ENCODE measurements at places on chromosomes 2 and 18.
A peak's percentile ranks its signal among the peaks of the same experiment; 100 is the strongest.

- peak; percentile 11 for DNase-seq
These were observed 120.0 kb upstream of the FHL2 start for GRCh38 chr2:105518897-105519296.

- DNase-seq, result no peak
These were observed 59.6 kb downstream of the ATOH8 start for GRCh38 chr2:85813211-85813981.

- DNase-seq, result peak; percentile 46
These were observed 20.3 kb downstream of the NPC1 start for GRCh38 chr18:23565916-23566547.

DNA sequence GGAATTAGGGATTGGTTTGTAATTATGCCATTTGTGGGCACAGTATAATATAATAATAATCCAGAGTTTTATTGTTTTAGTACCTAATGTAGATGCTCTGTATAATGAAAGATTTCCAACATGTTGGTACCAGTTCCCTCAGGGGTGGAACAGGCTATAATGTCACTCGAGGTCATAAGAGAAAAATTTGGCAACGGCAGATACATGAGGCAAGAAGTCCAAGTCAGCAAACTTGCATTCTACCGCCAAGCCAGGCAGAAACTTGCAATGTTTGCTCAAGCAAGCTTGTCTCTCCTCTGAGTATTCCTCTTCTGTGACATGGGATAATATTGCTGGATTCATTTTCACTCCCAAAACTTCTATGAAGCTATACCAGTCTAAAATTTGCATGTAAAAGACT, 520.0 kb upstream of the SALL3 start:
- no peak for DNase-seq

DNA sequence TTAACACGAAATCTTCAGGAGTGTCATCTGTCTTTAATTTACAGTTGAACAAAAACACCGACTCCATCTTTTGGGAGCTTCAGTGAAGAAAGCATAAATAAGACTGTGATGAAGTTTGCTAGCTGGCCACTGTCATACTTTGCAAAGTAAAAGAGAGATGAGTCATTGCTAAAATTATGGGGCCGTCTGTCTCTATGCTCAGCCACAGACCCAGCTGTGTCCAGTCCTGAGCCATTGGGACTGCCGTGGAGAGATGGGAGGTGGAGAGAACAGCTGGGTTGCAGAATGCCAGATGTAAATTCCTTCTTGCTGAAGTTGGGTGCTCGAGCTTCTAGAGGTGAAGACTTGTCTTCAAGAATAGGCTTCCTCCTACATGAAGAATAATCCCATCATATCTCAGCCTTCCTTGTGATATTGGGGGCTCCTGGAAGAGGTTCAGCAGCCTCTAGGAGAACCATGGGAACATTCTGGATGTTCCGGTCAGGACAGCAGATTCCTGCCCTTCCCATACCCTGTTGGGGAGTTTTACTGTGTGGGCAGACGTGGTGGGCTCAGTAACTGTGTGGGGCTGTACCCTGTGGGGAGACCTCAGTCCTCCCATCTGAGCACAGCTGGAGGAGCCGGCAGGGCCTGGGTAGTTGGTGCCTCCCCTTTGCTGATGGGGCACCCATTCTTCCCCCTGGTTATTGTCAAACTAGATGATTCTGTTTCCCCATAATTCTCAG, 71.1 kb downstream of the LDLRAD4 start:
- DNase-seq, result no peak

DNA sequence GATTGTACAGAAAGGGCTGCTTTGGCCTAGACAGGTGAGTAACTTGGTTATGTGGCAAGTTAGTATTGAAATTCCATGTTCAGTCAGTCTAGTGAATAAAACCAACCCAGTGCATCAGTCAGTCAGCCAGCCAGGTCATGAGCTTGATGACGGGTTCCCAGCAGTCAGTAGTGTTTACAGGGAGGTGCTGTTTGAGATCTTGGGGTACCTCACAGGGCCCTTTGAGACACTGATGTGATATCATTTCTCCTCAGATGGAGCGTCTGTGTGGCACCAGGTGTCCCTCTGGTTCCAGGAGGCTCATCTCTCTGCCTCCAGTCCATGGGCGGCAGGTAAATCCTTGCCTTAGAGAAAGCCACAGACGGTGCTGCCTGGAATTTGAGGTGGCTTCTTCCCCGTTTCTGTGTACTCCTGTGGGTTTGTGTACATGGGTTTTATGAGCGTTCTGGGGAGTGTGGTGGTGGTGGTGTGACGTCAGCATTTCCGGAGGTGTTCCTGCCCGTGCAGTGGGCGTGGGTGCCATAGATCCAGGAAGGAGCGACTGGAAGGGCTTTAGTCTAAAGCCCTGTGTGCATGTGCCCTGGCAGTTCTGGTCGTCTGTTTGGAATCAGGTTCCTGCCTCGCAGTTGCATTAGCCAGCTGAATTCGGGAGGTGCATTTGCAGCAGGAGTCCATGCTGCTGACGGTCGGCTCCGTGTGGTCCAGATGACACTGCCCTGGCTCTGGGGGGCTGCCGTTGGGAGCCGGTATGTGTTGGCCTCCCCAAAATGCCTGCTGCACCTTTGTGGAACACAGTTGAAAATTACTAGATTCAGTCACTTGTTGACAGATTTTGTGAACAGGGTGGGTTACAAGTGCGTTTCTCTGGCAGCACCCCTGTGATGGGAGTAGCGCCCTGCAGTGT, 2.1 kb downstream of the CTDP1 start:
- peak; percentile 15 for DNase-seq

Measured in PC-3 (cell line).